ENCODE measurements at places on chromosomes 7 and 10.

- DNase-seq = no peak
These were observed 5.2 kb downstream of the ANKRD1 start for GRCh38 chr10:90915766-90916075.

- peak; percentile 9 for DNase-seq
These were observed 6.9 kb upstream of the LDB3 start for GRCh38 chr10:86661161-86662025.

DNA sequence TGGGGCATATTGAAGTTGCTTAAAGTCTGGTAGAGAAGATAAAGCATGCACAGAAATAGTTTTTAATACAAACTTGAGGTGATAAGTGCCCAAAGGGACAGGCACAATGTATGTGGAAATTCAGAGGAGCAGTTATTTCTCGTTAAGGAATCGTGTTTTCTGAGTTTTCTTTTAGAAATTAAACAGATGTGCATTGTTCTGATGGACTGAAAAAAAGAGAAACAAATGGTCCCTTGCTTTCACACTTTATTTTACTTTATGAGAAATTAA, 45.6 kb downstream of the CNNM2 start:
- no peak for DNase-seq

DNA sequence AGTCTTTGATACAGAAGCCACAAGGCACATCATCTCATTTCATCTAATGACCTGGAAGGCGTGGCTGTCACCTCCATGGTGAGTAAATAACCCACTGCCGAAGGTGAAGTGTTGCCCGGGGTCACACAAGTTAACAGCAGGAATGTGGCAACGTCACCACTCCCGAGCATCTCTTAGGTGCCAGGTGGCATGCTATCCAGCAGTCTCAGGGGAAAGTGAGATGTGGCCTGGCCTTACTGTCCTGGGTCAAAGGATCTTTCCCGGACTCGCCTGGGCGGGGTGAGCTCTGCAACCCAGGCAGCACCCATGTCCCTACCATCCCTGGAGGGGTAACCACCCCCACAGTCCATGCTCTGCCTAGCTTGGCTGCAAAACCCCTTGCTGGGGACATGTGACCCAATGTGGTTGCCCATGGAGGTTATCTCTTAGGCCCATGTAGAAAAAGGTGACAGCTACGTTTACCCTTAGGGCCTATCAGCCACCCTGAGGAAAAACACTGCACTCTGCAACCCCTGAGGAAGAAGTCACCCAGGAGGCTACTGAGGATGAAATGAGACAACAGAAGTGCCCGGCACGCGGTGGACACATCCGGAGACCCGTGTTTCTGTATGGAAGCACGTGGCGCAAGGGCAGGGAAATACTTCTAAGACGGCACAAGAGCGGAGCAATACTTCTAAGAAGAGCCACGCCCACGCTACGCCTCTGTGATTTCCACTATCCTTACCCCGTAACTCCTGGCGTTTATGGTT, 52.0 kb downstream of the BAIAP2L1 start:
- DNase-seq = no peak

DNA sequence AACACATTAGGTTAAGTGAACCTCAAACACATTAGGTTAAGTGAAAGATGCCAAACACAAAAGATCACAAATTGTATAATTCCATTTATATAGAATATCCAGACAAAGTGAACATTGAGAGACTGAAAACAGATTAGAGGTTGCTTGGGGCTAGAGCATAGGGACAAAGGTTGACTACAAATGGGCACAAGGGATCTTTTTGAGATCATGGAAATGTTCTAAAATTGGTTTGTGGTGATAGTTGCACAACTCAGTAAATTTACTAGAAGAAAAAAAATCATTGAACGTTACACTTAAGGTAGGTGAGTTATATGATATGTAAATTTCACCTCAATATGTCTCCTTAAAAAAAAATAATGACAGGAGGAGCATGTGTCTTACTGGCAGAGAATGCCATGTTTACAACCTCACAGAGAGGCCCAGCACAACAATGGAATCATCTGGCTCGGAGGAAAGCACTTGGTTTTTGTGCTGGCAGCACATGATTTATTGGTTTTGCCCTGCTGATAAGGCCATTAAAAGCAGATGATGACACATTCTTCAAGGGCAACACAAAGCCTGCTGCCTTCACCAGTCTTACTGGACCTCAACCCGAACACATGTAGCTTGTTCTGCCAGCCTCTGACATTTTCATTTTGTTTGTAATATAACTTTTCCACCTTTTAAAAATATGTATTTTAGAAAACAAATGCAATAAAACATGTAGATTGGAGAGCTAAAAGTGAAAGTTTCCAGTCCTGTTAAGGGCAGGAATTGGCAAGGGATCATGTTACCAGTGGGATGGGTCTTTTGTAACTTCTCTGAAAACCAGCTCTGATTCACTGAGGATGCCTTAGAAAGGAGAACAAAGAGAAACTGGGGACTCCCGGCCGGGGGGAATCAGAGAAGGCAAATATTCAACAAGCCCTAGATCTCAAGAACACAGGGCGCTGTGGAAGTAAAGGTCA, 11.9 kb upstream of the LMOD2 start:
- DNase-seq = no peak

DNA sequence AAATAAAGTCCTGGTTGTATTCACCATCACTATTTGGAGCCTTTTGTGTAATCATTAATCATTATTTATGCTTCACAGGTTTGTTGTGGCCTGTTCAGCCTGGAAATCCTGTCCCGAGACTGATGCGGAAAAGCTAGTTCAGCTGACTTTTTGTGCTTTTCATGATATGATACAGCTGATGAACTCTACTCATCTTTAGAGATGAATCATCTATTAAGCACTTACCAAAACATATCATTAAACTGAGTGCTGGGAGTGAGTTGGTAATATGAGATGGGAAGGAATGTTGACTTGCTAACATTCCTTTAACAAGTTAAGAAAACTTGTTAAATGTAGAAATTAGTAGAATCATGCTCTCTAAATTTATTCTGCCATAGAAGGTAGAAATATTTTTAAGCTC, 53.0 kb downstream of the CROT start:
- DNase-seq = no peak

GRCh38 chr10:128013626-128014025, 106.7 kb downstream of the PTPRE start:
- no peak for DNase-seq

- no peak for DNase-seq
These were observed 115.9 kb downstream of the PIP4K2A start for GRCh38 chr10:22598478-22598877.

- DNase-seq = no peak
These were observed 122.0 kb downstream of the ARL4A start for GRCh38 chr7:12809476-12809875.

DNA sequence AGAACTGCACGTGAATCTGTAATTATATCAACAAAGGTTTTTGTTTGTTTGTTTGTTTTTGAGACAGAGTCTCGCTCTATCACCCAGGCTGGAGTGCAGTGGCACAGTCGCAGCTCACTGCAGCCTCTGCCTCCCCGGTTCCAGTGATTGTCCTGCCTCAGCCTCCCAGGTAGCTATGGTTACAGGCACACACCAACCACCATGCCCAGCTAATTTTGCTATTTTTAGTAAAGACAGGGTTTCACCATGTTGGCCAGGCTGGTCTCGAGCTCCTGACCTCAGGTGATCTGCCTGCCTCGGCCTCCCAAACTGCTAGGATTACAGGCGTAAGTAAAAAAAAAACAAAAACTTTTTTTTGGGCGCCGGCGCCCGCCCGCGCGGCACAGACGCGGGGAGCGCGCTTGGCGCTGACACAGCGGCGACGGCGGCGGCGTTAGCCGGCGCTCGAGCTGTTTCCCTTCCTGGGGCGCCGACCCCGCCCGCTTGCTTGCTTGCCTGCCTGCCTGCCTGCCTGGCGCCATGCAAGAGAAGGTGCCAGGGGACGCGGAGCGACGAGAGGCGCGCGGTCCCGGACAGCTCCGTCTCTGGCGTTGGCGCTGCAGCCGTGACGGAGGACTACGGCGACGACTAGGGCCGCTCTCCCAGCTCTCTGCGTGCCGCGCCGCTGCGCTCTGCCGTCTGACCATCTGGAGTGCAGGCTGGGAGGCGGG, 171.4 kb upstream of the NUPR2 start:
- DNase-seq = peak; percentile 17

DNA sequence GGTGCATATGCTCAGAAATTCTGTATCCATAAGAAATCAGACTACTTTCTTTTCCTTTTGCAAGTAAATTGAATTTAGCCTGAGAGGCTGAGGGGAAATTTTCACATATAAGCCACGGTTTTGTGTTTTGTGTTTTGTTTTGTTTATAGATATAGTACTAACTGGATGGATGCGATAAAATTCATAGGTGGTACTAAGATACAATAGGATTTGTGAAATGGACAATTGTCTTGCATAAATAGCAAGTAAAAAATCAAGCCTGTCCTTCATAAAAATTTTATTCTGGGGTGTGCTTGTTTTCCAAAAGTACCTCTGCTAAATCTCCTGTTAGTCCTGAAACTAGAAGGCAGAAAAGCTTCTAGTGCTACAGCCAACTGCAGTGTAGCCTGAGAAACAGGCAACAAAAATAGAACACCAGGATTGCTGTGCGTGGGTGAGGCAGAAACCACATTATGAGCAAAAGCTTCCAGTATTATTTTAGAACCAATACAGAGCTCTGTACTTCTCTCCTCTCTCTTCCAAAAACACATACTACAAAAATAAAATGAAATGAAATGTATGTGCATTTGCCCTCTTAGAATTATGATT, 634 bp upstream of the HDAC9 start:
- DNase-seq = peak; percentile 35

Data from right hindlimb (tissue), 1 donor.